HT-29 (cell line): ENCODE measurements at places on chromosomes 3 and 15.

- DNase-seq: no peak
These were observed 199.9 kb upstream of the KCNMB2 start for GRCh38 chr3:178336336-178336735.

- DNase-seq: no peak
These were observed 38.6 kb downstream of the FBXL2 start for GRCh38 chr3:33315826-33316225.

DNA sequence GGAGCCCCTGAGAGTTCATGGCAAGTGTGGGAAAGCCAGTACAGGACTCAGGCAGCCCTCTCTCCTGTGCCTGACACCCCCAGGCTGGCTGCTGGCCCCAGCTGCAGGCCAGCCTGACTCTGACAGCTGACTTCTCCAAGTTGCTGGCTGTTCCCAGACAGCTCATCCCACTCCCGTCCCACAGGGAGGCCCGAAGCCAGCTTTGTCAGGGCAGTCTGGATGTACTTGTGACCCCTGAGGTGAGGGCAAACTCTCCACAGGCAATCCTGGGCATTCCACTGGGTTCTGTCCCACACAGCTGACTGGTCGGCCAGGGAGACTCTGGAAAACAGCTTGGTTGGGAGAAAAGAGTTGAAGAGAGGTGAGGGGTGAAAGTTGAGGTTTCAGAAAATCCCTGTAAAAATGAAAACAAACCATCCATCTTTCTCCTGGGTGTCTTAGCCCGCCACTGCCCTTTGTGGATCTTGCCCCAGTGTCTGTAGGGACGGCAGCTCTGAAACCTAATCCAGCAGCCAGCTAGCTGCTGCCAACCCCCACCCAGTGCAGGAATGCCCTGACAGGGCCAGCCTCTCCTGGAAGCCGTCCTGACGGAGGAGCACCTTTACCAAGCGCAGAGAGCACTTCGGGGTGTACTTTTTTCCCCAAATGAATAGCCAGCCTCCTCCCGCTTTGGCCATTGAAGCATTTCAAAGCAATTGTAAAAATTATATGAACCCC lies 87.9 kb downstream of the DNAJB8 start:
- DNase-seq: peak; percentile 88

DNA sequence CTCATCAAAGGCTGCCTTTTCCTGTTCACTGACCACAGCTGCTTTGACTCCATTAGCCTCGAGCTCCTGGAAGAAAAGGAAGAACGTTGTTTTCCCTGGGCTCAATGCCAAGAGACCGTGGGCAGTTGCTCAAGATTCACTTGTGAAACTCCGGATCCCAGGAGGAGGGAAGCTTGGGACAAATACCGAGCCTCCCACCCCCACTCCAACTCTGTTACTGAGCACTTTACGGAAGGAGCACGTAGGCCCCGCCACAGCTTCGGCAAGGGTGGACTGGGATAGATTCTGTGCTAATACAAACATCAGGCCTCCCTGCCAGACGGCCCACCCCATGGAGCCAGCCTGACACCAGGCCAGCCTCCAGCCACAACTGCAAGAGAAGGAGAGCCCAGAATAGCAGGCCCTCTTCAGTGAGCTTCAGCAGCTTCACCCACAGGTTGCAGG lies 10.8 kb upstream of the FANCD2 start:
- DNase-seq: no peak

GRCh38 chr15:28110481-28110881 lies 11.4 kb upstream of the OCA2 start:
- DNase-seq: no peak

DNA sequence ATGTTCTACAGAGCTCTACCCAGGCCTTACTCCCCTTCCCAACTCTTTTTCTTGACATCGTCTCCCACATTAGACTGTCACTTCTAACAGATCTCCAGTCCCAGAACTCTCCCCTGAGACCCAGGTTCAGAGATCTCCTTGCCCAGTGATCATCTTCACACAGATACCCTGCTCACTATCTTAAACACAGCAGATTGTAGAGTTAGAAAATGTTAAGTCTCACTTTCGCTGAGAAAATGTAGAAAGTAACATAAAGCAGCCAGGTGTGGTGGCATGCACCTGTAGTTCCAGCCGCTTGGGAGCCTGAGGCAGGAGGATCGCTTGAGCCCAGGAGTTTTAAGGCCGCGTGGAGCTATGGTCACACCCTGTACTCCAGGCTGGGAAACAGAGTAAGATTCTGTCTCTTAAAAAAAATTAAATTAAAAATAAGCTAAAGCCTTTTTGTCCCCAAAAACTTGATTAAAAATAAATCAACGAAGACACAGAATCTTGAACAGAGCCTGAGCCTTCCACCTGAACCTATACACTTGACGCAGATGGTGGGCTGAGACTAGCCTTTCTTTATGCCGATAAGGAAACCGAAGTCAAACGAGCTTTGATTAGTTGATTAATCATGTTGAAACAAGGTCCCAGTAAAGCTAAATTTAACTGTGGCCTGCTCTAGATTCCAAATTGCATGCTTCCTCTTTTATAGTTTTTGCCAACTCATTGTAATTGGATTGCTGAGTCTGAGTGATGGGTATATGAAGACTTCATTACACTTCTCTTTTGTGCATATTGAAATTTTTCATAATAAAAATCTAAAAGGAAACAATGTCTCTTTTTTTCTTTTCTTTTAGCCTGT lies 31.3 kb upstream of the BLM start:
- DNase-seq: no peak

DNA sequence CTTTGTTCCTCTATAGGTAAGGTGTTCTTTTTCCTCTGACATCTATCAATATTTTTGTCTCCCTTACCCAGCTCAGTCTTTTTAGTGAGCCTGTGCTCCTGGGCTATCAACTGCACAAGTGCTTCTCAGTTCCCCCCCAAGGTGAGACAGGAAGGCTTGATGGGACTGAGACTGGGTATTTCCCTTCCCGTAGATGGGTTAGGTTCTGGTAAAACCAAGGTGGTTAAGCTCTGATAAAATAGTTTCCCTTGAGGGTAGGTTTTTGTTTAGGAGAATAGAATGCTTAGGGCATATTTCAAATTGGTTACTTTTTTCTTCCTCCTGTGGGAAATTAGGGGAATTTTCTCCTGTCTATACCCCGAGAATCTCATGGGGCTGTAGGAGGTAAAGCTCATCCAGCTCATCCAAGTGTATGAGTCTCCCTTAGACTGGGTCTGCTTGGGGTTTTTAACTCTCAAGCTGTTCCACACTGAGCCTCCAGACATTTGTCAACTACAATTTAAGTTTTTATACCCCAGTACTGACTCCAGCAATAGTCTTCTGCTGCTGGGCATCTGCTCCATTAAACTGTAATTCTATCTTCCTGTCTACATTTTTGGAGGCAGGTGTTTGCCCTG lies 44.9 kb downstream of the OXSR1 start:
- no peak for DNase-seq
